ENCODE measurements at places on chromosomes 1 and 21.
A peak's percentile ranks its signal among the peaks of the same experiment; 100 is the strongest.

DNA sequence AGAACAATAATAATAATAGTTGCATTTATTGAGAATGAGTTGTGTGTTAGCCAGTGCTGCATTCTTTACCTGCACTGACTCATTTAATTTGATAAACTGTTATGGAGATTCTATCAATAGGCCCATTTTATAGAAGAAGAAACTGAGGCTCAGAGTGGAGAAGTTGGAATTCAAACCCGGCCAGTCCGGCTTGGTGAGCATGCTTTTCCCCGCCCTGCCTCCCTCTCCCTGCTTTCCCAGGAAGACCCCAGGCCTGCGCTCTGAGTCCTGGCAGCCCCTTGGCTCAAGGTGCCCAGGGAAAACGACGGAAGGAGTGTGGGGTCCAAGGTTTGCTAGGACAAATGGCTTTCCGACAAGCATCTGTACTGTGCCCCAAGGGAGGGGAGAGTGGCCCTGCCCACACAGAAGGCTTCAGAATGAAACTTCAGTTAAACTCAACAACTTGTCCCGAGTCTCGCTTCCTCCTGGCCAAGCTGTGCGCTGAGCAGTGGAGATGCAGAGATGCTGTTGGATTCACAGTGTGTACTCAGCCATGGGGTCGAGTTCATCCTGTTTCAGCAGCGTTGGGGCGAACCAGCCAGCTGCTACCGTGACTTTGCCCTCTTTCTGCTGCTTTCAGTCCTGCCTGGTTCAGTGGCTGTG, 23.3 kb upstream of the PADI6 start:
- DNase-seq = no peak

- DNase-seq = peak; percentile 56
Observed at GRCh38 chr1:156664046-156664766, 13.0 kb downstream of the NES start.

DNA sequence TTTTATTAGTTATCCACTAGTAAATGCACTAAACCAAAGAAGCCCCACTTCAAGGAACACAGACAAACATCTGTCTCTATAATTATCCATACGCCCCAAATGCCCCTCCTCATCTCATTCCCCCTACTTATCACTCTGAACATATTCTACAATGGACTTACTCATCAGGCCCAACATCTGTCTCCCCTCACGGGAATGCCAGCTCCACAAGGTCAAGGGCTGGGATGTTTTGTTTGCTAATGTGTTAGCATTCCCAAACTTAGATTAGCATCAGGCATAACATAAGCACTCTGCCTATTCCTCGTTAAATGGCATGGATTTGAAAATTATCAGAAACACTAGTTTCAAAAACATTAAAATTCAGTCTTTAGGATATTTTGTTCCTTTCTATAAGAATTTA, 279.5 kb downstream of the DSCAM start:
- no peak for DNase-seq

- DNase-seq = no peak
Observed at GRCh38 chr1:194268839-194269238, 1082.4 kb upstream of the B3GALT2 start.

- no peak for DNase-seq
Observed at GRCh38 chr1:36759355-36759754, 275.0 kb downstream of the GRIK3 start.

DNA sequence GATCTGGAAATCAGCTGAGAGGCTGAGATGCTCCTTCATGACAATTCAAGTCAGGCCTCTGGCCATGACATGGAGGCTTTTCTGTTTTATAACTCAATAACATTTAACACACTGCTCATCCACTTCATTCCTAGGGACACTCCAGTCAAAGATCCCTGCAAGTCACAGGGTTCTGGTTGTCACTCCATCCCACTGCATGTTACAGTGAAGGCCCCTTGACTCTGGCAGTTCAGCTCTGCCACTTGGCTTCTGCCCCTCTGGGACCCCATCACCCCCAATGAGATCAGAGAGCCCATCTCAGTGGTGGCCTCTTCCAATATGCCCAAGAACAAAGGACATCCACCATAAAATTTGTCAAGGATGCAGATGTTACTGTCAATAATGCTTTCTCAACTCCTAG, 10.0 kb upstream of the FAM110D start:
- no peak for DNase-seq

- DNase-seq = no peak
Observed at GRCh38 chr1:160078512-160079195, 2.7 kb upstream of the KCNJ9 start.

DNA sequence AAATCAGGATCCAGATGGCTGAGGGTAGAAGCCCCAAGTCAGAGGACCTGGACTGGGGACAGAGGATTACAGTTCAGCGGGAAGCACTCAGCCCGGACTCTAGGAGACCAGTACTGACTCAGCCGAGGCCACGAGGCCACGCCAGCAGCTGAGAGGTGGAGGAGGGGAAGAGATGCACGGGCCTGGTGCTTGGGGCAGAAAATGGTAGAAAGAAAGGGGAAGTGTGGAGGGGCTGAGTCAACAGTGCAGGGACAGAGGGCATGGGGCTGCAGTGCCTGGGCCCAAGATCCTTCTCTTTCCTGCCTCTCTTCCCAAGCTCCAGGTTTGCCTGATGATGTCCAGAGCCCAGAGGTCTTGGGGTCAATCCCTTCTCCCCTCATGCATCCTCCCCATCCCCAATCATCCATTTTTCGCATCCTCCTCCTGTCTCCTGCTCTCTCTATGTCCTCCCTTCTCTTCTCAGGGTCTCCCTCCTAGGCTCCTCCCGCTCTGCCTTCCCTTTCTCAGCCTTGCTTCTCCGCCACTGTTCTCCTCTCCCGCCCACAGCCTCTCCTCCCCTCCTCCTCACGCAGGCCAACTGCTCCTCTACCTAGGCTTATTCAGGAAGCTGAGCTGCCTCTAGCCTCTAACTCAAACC, 7.7 kb downstream of the ARHGEF2 start:
- peak; percentile 89 for DNase-seq

DNA sequence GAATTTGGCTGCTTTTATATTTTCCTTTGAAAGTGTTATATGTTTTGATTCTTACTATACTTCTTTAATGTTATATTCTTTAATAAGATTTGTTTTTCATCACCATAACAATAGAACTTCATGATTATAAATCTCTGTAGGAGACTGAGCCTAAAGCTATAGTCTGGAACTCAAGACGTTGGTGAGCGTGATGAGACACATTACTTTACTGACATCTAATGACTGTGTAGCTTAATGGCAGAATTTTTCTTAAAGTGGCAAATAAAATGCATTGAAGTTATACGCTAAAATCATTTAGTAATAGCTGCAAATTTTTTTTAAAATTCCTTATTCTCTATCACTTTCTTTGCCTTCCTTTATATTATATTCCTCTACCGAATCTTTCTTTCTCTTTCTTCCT, 56.1 kb upstream of the HAO2 start:
- no peak for DNase-seq

GRCh38 chr21:41459884-41460534, 34.0 kb downstream of the MX1 start:
- DNase-seq = no peak

- DNase-seq = peak; percentile 37
Observed at GRCh38 chr1:112388436-112388835, 7.6 kb upstream of the CTTNBP2NL start.

DNA sequence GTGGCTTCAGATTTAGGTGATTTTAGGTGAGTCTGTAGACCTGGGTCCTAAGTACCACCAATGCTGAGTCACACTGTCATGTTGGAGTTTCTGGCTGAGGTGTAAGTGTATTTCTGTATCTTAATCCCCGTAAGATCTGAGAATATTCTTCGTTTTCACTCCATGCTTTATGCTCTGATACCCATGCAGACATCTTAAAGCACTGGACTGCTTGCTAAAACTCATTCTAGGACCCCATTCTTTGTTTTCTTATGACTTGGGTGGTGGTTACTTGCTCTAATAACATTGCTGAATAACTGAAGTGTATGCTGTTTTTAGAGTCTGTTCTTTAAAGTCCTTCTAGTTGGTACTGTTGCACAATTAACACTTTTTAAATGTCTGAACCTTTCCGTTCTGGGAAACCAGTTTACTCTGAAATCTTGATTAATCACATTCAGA, 36.6 kb downstream of the CDC42 start:
- DNase-seq = no peak

DNA sequence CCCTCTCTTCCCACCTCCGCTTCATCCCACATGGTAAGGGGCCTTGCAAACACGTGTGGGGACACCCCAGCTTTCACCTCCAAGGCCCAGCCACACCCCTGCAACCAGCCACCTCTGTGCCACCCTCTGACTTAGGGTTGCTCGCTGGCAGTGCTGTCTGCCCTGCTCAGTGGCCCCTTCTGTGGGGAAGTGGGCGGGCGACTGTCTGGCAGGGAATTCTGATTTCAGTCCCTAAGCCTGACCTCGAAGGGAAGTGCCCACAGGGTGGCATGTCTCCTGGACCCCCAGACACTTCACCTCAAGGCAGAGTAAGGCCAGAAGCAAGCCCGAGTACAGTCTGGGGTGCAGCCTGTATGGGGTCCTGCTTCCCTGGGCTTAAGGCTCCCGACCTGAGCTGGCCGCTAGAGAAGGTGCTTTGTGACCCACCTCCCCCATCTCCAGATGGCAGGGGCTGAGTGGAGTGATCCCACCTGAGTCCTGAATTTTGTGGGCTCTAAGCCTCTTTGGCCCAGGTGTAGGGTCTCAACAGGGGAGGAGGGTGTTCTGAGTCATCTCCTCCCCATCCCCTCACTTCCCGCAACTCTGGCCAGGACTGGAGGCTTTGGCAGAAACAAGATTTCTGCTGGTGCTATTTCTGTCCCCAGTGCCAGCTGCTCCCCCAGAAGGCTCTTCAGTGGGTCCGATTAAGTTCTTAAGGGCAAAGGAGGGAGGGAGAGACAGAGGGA, 7.0 kb downstream of the RD3 start:
- DNase-seq = no peak

DNA sequence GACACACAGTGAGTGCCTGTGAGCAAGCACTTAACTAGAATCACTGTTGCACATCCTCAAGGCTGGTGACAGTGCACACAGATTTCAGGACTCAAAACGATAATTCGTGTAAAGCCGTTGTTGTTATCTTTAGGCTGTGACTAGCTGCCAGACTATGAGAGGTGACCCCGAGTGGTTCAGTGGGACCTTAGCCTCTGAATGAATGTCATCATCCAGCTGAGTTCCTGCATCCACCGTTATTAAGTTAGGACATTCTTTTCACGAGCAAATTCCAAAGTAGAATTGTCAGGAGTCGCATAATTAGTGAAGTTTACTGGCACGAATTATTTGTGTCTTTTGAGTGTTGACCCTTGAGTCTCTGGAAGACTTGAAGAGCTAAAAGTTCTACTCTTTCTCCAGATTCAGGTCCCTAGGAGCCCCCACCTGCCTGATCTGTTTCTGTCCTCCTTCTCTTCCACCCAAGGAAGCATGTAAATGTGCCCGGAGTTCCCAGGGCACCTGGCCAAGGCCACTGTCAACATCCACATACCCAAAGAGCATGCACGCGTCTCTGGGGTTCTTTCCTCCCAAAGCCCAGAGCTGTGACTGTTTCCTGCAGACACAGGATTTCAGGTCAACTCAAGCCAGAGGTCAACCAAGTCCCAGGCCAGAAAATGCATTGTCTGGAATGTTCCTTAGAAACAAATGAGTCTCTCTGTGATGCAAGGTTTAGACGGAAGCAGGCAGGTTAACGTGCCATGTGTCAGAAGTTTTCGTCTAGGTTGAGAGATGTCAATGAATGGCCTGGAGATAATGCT, 207.2 kb downstream of the TOMM20 start:
- no peak for DNase-seq

GRCh38 chr21:28142697-28143096, 850.0 kb downstream of the LTN1 start:
- no peak for DNase-seq

GRCh38 chr1:198643808-198644207, 5.0 kb downstream of the PTPRC start:
- DNase-seq = no peak

DNA sequence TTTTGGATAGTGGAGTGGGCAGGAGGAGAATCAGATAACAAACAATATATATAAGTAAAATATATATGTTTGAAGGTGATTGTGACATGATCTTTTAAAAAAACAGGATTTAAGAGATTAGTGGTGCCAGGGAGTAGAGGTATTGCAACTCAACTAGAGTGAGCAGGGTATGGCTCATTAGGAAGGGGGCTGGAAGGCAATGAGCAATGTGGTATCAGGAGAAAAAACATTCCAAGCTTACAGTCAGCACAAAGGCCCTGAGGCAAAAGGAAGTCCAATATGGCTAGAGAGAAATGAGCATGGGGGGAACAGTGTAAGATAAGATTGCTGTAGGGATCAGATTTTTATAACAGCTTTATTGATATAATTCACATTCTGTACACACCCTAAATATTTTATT, 5.3 kb upstream of the GADD45A start:
- no peak for DNase-seq

DNA sequence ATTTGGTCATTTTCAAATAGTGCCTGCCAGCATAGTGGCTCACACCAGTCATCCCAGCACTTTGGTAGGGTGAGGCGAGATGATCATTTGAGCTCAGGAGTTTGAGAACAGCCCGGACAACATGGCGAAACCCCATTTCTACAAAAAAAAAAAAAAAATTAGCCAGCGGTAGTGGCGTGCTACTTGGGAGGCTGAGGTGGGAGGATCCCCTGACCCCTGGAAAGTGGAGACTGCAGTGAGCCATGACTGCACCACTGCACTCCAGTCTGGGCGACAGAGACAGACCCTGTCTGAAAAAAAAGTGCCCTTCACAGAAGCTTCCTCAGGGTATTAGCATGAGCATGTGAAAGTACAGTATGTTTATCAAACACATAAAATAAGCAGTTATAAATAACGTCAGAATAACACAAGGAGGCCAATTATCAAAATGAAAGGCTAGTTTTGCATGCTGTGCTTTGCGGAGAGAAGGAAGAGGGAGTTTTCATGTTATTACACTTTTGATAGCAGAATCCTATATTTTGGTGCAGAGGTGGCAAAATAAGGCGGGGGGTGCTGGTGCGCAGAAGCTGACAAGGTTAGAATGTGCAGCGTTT, 781 bp upstream of the METTL13 start:
- DNase-seq = no peak

DNA sequence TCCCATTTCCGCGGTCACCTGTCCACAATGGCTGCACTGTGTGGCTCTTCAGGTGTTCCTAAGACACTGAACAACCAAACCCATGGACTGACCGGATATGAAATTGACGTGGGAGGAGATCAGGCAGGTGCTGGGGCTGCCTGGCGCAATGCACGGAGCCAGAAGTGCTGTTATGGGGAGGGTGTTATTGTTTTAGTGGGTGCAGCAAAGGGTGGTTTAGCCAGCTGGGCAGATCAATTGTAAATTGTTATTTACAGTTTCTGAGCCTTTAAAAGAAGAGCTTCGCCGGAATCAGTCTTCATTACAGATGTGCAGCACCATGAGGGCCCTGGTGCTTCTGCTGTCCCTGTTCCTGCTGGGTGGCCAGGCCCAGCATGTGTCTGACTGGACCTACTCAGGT, at the start of gene CA6:
CA6 (plus strand) TSS at position 301 of the 400 bp plus-strand sequence; CDS start at position 320, 19 bp downstream.
- DNase-seq = no peak

GRCh38 chr1:45488666-45489377, 2.1 kb downstream of the TESK2 start:
- DNase-seq = no peak

Measured in heart left ventricle (tissue), 16 donors.